ENCODE measurements at places on chromosomes 1 and 21. TPM values are rescaled to one million over a fixed set of nuclear protein-coding genes. Genes with fewer than 3 reads are reported as not detected.

GRCh38 chr1:33402206-33402605, 28.7 kb downstream of the PHC2 start:
- peaks cover 4% of the 10 kb centered on the region for H3K4me1 ChIP-seq
- H3K27me3 ChIP-seq, result no peaks in the 10 kb centered on the region
- no peak for DNase-seq
- H3K36me3 ChIP-seq, result no peaks in the 10 kb centered on the region
- H3K27ac ChIP-seq, result no peak overlapping the region

Gene RUNX3
- 10.2 TPM for total RNA-seq

Gene LDLRAP1
- 30.7 TPM for total RNA-seq

DNA sequence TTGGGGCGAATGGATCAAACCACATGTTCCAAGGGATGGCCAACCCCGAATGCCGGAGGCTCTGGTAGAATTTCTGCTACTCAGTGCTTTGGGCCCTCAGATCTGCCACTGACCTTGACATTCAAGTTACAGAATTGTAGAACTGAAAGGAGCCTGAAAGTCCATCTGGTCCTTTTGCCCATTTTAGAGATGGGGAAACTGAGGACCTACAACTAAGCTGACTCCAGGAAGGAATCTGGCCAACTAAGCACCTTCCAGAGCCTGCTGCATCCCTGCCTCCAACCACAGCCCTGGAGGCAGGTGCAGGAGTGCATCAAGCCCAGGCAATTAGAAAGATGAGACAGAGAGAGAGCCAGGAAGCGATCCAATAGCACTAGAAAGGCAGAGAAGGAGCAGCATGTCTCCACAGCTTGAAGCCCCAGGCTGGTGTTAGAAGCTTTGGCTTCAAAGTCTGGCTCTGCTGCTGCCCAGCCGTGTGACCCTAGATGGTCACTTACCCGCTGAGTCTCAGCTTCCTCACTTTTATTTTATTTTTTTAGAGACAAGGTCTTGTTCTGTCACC, 1.3 kb upstream of the CTRC start:
- no peaks in the 10 kb centered on the region for H3K27me3 ChIP-seq
- DNase-seq, result no peak
- no peak overlapping the region for H3K27ac ChIP-seq
- H3K36me3 ChIP-seq, result no peaks in the 10 kb centered on the region
- H3K4me3 ChIP-seq, result no peak overlapping the region

DNA sequence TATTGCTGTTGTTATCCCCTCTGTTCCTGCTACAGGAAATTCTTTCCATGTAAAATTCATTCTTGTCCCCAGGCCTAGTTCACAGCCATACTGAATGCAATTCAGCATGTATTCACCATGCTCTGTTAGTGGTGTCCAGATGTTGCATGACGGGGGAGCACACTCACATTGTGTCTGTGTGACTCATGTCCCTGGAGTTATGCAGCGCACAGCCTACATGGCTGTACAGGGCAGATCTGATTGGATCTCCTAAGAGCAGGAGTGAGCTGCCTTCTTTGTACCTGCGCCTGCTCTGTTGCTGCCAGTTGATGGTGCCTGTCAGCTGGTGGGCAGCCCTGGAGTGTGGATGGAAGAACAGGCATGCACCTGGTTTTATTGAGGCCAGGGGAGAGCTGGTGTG, 17.6 kb downstream of the HTR6 start:
- H3K27me3 ChIP-seq, result no peaks in the 10 kb centered on the region
- H3K36me3 ChIP-seq, result no peaks in the 10 kb centered on the region
- H3K4me3 ChIP-seq, result no peak overlapping the region
